ENCODE measurements at places on chromosomes 6 and 20.

DNA sequence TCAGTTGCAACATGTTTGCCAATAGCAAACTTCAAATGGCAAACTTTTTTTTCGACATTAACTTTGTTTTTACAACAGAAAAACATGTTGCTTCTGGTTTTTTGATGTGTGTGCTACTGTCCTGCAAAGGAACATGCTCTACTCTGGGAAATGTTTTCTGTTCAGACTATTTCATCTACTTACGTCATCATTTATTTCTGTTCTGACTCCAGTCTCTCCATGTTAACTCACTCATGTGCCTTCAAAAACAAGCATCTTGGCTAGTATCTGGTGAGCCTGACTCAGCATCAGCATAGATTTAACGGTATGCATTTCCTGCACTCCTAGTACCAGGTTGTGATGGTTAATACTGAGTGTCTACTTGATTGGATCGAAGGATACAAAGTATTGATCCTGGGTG lies 36.1 kb upstream of the MAP7 start:
- DNase-seq = no peak

DNA sequence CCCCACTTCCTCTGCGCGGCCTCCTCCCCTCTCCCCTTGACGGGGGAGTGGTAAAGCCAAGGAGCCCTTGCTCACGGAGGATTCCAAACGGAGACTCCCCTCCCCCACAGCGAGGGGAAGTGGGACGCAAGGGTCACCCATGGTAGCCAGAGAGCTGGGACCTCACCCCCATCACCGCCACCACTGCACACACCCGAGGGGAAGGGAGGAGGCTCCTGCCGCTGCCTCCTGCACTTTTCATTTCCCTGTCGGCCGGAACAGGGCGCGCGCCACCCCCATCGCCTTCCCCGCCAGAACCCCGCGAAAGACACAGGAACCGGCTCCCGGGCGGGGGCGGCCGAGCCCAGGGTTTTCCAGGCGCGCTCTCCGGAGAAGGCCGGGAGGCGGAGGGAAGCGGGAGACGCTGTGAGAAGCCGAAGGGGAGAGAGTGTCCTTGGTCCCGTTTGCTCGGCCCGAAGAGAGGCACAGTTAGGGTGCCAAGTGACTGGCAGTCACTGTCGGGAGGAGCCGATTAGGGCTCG lies 789 bp downstream of the CCND3 start:
- no peak for DNase-seq

DNA sequence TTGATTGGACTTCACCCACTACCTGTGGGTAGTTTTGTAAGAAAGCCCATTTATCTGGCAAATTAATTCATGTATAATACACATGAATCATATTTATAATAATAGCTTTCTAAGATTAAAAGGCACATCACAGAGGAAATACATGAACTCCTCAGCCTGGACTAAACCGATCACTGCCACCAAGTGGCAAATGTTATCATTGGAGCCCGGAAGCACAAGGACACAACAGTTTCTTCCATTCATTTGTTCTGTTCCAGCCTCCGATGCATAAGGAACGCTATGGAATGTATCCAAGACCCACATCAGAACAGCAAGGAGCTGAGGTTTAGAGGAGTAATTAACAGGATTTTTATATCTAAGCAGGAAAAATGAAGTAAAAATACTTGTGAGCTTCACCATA lies 13.9 kb upstream of the IPCEF1 start:
- no peak for DNase-seq

- no peak for DNase-seq
Observed at GRCh38 chr6:44676826-44677433, 289.4 kb downstream of the CDC5L start.

DNA sequence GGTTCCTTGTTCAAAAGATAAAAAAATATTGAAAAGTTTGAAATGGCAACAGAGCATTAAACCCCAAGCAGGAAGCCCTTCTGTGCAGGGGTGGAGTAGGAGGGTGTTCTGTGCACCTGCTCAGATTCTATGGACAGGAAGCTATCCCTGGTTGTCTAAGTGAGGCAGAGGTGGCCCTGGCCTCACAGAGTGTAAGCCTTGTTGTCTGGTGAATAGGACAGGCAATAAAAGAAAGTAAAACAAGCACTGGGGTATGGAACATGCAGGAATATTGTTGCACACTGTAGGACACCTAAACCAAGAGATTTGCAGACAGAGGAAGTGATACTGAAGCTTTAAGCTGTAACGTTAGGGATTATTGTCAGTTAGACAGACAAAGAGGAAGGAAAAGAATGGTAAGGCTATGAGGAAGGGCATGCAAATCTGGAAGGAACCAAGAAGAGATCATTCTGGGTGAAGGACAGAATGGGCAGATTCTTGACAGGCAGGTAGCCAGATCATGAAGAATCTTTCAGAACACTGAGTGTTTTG lies 66.8 kb downstream of the TBC1D7 start:
- DNase-seq = no peak

DNA sequence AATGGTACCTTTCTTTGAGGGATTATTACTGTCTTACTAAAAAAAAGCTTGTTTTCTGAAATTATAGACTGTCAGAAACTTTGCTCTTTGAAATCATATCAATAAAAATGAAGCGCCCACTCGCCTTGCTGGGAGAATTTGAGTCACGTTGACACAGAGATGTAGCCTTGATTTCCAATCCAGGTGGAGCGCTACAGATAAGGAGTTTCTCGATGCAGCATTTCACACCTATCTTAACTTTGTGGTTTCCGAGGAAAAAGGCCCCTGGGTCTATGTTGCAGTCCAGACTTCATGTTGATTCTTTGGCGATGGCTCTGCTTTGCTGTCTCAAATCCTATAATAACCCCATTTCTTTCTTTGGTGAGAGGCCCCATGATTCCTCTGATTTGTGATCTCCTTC lies 158.1 kb upstream of the ARG1 start:
- no peak for DNase-seq

GRCh38 chr6:148867862-148868261 lies 121.0 kb downstream of the UST start:
- no peak for DNase-seq

GRCh38 chr6:18165751-18166150 lies 10.5 kb downstream of the KDM1B start:
- DNase-seq = no peak

GRCh38 chr6:136535017-136535765 lies 15.0 kb downstream of the MAP7 start:
- DNase-seq = no peak

Measured in activated T-cell treated with anti-CD3 and anti-CD28 coated beads for 4 hours (primary cell).